ENCODE measurements at places on chromosomes 5 and 9.

GRCh38 chr5:176861276-176861675 is 37.9 kb downstream of the HK3 start:
- DNase-seq: no peak

DNA sequence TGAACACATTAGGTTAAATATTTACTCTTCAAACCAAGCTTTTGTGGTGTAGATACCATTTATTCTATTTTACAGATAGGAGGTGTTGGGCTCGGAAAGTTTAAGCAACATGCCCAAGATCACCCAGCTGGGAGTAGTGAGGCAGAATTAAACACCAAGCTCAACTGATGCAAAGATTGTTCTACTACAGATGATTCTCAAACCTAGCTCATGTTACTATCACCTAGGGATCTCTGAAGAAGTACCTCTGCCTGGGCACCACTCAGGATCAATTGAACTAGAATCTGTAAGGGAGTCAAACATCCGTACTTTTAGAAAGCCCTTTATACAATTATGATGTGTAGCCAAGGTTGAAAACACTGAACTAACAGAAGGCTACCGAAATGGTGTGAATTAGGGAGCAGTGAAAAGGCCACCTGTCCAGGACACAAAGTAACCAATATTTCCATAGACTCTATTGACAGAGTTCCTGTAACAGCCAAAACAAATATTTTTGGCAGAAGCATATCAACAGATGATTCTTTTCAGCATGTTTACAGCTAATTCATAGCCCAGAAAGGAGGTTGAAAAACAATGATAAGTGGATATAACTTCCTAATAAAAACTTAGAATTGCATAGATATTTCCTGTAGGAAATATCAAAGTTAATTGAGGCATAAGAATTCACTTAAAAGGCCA is 158.5 kb upstream of the PTGER4 start:
- no peak for DNase-seq

- DNase-seq: no peak
Measured at GRCh38 chr5:127886081-127886480, 182.9 kb downstream of the CCDC192 start.

DNA sequence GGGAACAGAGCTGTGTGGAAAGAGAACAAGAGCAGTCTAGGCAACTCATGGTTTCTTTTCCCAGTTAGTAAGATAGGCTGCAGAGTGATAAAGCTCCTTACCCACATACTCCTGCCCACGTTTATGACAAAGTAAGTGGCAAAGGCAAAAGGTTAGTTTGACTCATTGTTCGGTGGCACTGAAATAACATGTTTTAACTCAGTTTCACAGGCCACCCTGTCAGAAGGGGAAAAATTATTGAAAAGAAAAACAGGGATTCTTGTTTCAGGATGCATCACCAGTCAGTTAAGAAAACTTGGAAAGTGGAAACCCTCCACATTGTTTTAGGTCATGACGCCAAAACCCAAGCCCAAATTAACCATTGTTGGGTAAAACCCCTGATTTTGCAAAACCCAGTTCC is 22.3 kb upstream of the DAB2 start:
- DNase-seq: no peak

GRCh38 chr9:38081356-38082108 is 12.5 kb upstream of the SHB start:
- DNase-seq: no peak

DNA sequence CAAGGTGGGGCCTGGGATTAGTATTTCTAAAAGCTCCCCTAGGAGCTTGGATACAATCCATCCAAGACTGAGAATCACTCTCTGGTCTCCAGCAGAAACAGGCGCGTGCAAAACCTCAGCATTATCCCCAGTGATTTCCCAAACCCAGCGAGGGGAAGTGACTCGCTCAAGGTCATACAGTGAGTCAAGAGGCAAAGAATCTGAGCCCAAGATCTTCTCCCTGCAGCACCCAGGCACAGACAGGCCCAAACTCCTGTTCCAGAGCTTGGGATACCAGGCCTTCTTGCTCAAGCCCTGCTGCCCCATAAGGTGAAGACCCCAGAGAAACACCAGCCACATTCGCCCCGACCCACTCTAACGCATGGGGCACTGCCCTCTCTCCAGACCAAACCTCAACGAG is 33.2 kb downstream of the SHB start:
- no peak for DNase-seq

- peak; percentile 70 for DNase-seq
Measured at GRCh38 chr9:93064392-93065134, 6.1 kb downstream of the SUSD3 start.

DNA sequence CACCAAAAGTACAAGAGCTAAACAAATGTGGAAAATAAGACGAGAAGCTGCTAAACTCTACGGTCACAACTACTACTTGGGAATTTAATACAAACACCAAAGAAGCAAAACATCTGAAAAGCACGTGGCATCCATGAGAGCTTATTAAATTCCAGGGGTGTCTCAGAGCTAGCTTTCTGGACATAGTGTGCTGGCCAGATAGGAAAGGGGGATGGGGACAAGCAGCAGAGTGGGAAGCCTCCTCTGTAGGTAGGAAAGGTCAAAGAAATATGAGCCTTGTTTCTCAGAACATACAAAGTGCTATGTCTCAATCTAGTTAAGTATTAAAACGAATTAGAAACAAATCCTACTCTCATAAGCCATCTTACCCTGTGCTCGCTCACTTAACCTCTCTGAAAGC is 51.3 kb upstream of the GOLPH3 start:
- no peak for DNase-seq

GRCh38 chr9:117696154-117696553 is 8.0 kb upstream of the TLR4 start:
- no peak for DNase-seq

GRCh38 chr9:119195521-119195920 is 173.7 kb downstream of the BRINP1 start:
- no peak for DNase-seq

- DNase-seq: peak; percentile 65
Measured at GRCh38 chr5:62794456-62794855, 215.8 kb downstream of the LRRC70 start.

- DNase-seq: no peak
Measured at GRCh38 chr5:128749136-128749898, 211.3 kb upstream of the FBN2 start.

GRCh38 chr5:173486355-173487225 is 129.9 kb downstream of the BOD1 start:
- DNase-seq: no peak

DNA sequence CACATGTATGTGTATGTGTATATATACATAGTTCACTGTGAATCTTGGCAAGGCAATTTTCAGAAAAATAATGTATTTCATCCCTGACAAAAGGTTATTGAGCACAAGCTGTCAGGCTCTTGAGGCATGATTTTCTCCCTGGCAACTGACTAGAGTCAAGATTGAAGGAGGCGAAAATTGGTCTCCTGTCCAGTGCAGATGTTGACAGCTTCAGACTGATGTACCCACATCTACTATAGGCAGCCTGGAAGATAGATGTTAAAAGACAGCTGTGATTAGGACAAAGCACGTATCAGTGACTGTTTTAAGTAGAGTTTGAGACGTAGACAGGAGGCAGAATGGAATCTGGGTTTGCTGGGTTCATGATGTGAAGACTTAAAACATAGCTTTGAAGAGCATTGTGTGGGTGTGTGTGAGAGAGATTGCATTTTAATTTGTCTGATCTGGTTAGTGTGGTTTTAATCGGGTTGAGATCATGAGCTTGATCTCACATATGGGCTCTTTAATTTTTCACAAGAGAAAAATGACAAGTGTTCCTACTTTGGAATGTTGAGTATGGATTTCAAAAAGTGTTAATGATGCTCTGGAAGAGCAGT is 39.1 kb downstream of the CTNNA1 start:
- no peak for DNase-seq

- no peak for DNase-seq
Measured at GRCh38 chr5:17928581-17928981, 294.3 kb downstream of the TAF11L14 start.

- DNase-seq: no peak
Measured at GRCh38 chr5:174777111-174777510, 52.7 kb downstream of the MSX2 start.

GRCh38 chr5:171236651-171237050 is 72.4 kb upstream of the TLX3 start:
- no peak for DNase-seq

GRCh38 chr9:105880517-105880916 is 186.2 kb downstream of the TMEM38B start:
- no peak for DNase-seq

GRCh38 chr9:125990793-125991220 is 243.6 kb downstream of the PBX3 start:
- peak; percentile 80 for DNase-seq

GRCh38 chr5:115583474-115583873 is 18.8 kb downstream of the TICAM2 start:
- DNase-seq: no peak

DNA sequence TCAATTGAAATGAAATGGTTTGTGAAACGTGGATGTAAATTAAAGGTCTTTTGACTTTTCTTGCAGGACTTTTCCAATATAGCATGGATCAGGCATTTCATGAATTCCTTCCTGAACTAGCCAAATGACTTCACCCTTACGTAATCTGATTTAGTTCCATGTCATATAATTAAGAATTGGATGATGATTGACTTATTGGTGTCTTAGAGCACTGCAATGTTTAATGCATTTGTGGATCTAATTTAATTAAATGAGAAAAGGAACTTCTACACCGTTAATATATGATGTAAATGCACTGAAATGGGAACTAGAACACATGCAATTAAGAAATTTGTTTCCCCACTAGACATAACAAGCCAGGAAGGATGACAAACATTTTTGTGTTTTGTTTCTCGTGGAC is 228.8 kb downstream of the FBXL7 start:
- no peak for DNase-seq

DNA sequence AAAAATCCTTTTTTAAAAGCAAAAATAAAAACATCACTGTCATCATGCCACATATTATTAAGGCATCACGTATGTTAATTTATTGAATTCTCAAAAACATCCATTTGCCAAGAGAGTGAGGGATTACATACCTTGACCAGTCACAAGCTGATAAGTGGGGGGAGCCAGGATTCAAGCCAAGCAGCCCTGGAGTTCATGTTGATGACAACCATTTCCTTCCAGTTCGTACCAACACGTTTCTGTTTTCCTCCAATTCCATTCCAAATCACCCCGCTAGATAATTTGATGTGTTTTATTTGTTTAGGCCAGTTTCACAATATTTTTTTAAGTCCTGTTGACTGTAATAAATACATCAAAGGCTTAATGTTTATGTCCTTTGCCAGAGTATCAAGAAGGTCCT is 53.0 kb downstream of the SLC1A3 start:
- no peak for DNase-seq

- DNase-seq: no peak
Measured at GRCh38 chr5:173743641-173744343, 127.3 kb upstream of the BOD1 start.

GRCh38 chr9:1320607-1321195 is 270.5 kb downstream of the DMRT2 start:
- DNase-seq: no peak

DNA sequence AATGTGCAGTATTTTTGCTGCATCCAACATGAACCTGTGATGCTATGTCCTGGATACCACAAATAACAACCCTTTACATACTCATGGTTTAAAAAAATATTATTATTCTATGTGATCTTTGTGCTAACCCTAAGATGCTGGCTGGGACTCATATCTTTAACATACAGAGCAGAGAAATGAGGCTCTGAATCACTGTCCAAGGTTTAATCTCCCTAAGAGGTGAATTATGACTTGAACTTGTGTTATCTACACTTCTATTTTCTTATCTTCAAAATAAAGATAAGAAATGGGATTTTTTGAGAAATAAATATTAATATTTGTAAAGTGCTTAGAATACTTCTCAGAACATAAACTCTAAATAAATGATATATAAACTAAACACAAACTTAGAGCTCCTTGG is 68.8 kb upstream of the GRIA1 start:
- DNase-seq: no peak

DNA sequence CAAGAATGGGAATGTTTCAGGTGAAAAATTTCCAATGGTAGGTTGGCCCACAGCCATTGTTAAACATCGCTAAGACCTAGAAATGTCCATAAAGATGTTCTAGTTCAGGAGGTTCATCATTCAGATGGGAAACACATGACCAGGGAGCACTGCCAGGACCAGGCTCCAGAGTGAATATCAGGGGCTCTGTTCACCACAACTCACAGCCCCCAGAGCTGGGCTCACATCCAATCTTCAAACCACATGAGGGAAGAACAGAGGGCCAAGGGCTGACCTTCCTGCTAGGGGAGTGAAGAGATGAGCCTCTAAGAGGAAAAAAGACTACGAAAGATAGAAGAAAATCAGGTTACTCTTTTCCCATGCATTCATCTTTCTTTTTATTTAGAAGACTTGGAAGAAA is 205.8 kb downstream of the SEMA5A start:
- no peak for DNase-seq

GRCh38 chr5:131521252-131521651 is 113.8 kb downstream of the RAPGEF6 start:
- DNase-seq: no peak

DNA sequence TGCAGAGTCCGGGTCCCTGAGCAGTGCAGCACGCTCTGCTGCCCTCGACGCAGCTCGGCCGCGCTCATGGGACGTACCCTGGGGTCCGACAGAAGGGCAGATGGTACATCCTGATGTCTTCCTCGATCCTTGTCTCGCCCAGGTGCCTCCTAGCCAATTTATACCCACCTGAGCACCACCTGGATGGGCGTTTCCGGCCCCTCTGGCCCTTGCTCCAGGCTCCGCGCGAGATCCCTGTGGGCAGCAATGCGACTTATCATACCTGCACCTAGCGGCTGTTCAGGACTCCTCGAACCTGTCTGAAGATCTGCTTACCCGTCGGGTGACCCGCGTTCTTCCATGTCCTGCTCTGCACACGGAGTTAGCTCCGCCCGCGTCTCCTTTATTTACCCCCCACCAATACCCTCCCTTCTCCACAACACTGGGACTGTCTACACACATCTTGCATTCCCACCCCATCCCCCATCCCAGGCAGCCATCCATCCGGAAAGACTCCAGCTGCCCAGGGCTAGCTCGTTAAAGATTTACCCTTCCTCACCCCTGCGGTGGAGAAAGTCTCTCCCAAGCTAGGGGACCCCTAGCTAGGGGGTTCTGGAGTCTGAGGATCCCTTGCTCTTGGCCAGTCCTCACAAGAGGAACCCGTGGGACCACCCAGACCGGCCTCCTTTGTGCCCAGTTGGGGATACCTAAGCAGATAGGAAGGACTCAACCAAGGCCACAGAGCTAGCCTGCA is at the start of gene KIF12:
Gene KIF12, minus strand, starts transcription at position 357 of the 733 bp plus-strand sequence. Its CDS starts 16 bp downstream, at position 341.
- peak; percentile 98 for DNase-seq

GRCh38 chr9:84404095-84404686 is 63.6 kb upstream of the SLC28A3 start:
- DNase-seq: no peak

GRCh38 chr9:89558196-89558899 is 46.5 kb upstream of the GADD45G start:
- DNase-seq: no peak

GRCh38 chr9:130707225-130707976 is 13.8 kb downstream of the EXOSC2 start:
- peak; percentile 59 for DNase-seq

- DNase-seq: peak; percentile 12
Measured at GRCh38 chr9:77433675-77434445, 214.3 kb downstream of the GNA14 start.

GRCh38 chr5:131270809-131271208 is 7.0 kb downstream of the CDC42SE2 start:
- no peak for DNase-seq

Measured in NCI-H524 (cell line).